ENCODE measurements at places on chromosomes 5 and 9.
A peak's percentile ranks its signal among the peaks of the same experiment; 100 is the strongest.

- DNase-seq: no peak
These were observed 373.6 kb upstream of the SGCD start for GRCh38 chr5:155953335-155953734.

DNA sequence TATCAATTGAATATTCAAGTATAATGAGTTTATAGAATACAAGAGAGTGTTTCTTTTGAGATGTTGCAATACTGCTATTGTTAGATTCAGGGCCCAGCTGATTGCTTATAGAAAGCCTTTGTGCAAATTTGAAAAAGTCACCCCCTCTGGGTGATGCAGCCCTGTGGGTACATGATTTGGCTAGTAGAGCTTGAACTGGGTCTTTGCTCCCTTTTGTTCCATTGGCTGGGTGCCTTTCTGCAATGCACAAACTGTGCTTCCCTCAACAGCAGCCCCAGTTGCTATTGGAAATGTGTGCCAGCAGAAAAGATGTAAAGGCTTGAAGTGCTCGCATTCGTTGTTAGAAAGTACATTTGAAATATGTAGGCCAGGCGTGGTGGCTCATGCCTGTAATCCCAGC lies 61.8 kb upstream of the CEMIP2 start:
- DNase-seq: no peak

DNA sequence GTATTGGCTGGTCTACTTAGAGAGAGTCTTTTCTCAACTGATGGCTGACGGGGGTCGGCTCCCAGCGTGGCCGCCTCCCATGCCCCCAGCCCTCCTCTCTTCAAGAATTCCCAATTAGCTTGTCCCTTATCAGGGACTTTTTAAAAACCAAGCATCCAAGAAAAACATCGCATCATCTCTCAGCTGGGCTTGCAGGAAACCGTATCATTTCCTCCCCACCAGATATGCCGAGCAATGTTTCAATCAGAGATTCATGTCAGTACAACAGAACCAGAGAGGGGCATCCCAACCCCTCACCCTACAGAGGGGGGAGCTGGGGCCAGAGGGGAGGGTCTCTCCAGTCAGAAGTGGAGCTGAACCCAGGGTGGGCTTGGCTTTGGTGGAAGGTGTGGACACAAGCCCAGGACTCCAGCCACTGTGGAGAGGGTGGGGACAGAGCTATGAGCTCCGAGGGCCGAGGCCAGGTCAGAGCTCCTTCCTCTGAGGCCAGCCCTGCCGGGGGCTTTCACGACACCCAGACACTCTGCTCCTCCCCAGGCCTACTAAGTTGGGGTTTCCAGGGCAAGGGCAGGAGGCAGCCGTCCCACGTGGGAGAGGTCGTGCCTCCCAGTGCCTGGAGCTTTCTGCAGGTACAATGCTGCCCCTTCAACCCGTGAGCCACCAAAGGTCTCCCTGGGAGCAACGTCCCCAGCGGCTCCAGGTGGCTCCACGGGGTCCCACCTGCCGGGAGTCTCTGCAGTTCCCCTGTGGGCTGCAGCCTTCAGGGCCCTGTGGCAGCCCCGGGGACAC lies 39.0 kb upstream of the TMEM250 start:
- no peak for DNase-seq

- no peak for DNase-seq
These were observed 69.7 kb downstream of the EFNA5 start for GRCh38 chr5:107601076-107601475.

DNA sequence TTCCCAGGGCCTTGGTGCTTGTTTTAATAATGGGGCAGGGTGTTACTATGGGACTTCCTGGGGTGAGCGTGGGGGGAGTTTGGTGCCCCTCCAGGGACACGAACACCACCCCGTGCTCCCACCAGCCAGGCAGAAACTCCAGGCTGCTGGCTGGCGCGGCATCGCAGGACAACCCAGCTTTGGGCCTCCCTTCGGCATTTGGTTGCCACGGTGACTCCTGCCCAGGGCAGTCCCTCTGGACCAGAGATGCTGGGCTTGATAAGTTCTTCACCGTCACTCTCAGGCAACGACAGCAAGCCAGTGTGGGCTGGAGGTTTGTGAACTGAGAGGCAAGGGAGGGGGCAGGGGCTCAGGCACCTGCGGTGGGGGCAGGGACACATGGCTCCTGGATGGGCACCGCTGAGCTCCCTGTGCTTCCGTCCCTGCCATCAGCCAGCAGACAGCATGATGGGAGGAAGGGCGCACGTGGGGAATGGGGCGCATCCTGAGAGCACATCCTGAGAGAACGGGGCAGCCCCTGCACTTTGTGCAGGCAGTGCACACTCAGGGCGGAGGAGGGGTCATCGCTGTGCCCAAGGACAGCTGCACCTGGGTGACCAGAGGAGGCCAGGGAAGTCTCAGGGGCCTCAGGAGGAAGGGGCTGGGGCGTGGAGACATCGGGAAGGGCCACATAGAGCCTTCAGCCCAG lies 116.4 kb downstream of the RXRA start:
- DNase-seq: no peak

DNA sequence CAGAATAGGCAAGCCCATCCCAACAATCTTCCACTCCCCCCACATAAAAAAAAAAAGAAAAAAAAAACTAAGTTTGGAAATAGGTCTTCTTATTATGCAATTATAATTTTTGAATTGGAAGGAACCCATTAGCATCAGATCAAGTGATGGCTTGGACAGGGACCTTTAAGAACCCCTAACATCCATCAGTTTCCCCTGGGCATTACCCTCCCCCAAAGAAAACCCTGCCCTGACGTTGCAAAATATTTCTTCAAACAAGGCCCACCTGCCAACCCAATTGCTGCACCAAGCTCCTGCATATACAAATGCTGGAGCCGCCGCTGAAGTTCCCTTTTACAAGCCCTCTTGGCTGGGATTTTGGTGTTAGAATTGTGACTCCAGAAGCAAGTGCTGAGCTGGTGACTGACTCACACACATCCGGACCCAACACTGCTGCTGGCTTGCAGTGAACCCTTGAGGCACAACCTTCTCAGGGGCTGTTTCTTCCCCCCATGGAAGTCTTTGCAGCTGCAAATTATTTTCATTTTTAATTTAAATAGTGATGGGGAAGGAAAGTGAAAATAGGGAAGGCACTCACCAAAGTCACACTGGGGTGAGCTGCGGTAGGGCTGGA lies 56.1 kb upstream of the AFAP1L1 start:
- no peak for DNase-seq

DNA sequence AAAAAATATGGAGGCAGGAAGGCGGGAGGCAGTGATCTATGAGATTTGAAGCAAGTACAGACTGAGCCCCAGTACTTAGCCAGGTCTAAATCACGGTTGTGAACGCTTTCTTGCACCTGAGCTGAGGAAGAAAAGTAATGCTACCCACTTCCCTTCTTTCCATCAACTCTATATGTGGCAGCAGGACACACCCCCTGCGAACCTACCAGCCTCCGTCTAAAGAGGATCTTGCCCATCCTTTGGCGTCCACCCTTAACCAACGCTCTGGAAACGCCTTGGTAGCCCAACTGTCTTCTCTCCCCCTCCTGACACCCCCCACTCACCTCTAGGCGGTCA lies 545 bp downstream of the HMGCS1 start:
- DNase-seq: no peak

DNA sequence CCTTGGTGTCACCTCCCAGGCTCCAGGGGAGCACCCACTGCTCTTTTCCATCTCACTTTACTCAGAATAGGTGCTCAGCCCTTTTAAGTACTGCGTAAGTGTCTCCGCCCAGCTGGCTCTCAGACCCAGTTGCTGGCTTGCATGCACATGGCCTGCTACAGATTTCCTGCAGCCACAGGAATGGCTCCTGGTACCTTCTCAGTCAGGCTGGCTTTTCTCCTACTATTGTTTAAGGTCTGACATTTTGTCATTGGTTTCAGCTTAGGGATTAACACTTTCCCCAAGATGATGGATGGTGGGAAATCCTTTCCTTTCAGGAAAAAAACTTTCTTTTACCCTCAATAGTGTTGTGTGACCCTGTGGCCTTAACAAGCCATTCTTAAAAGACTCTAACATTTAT lies 1652.3 kb upstream of the WWC1 start:
- DNase-seq: no peak

DNA sequence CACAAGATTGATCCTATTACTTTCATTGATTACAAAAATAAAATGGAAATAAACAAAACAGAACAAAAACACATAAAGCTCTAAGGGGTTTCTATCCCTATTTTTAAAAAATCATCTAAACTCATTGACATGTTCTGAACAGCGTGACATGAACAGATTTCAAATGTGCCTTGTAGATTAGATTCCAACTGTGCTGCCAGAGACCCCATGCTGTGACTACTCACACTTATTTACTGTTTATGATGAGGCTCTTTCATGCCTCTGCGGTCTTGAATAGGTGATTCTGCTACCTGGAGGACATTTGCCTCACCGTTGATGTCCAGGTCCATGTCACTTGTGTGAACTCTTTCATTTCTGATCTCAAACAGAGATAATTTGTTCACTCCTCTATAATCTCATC lies 990.2 kb downstream of the CDH12 start:
- peak; percentile 18 for DNase-seq

- no peak for DNase-seq
These were observed 145.7 kb upstream of the ALDH1B1 start for GRCh38 chr9:38246833-38247232.

- no peak for DNase-seq
These were observed 119.7 kb upstream of the CCDC152 start for GRCh38 chr5:42636946-42637345.

DNA sequence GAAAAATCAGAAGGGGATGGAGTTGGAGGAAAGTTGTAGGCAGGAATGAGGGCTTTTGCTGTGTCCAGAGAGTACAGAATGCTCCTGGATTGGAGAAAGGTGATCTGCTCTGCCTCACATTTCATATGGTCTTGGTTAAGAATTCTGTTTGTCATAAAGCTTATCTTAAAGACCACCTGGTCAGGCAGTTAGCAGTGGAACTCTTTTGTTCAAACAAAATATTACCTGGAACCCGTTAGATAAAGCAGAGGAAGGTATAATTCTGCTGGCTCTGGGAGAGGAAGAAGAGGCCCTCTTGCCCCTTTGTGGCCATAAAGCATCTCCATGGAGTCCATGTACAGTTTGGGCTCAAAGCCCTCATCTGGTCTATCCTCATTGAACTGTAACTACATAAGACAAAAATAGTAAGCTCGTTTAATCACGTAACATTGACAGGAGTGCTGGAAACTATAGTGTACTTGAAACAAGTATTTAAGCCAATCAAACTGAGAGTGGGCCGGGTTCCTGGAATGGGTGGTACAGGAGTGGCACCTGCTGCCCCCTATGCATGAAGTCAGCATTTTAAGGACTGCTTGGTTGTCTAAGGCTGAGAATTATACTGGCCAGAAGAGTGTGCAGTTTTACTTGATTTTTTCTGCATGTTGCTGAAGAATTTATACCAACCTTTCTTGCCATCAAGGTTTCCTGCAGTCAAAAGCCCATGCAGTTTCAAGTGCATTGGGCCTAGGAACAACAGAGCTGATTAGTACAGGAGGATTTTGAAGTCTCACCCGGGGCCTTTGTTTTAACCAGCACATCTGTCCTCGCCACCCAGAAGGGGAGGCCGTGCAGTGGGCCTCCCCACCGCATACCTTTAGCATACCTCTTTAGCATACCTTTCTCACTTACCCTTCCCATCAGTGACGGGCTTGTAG lies 39.9 kb downstream of the STXBP1 start:
- DNase-seq: no peak

Measured in NCI-H510A (cell line).